Ovary (tissue), 10 donors: ENCODE measurements at places on chromosomes 3 and 15. TPM values are rescaled to one million over a fixed set of nuclear protein-coding genes. Genes with fewer than 3 reads are reported as not detected.
A peak's percentile ranks its signal among the peaks of the same experiment; 100 is the strongest.

- H3K4me1 ChIP-seq, result no peaks in the 10 kb centered on the region
- H3K36me3 ChIP-seq, result no peaks in the 10 kb centered on the region
- no peaks in the 10 kb centered on the region for H3K27me3 ChIP-seq
These were observed 17.0 kb downstream of the RPLP1 start for GRCh38 chr15:69469467-69470201.

GRCh38 chr15:60423537-60423936 is 25.8 kb upstream of the ANXA2 start:
- no peaks in the 10 kb centered on the region for H3K36me3 ChIP-seq
- H3K4me1 ChIP-seq, result peaks cover 4% of the 10 kb centered on the region
- H3K4me3 ChIP-seq, result no peak overlapping the region
- DNase-seq, result no peak
- H3K27ac ChIP-seq, result no peak overlapping the region

GRCh38 chr3:194941360-194941955 is 255.8 kb downstream of the FAM43A start:
- no peak overlapping the region for H3K27ac ChIP-seq
- DNase-seq, result no peak
- no peaks in the 10 kb centered on the region for H3K4me1 ChIP-seq
- no peaks in the 10 kb centered on the region for H3K36me3 ChIP-seq
- no peaks in the 10 kb centered on the region for H3K27me3 ChIP-seq

DNA sequence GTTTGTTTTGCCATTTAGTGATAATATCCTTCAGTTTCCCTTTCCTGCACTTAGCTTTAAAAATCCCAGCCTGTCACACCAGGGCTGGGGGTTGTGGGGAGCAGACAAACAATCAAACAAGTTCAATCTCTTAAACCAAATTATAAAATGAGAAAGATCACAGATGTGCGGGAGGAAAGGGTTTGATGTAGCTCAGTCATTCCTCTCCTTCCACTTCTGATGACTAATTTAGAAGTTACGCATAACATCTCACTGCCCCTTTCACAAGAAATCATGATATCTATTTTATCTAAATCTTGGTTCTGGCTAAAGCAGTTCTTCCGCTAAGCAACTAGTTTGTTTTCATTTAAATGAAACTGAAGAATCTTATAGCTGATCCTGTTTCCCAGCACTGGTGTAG is 34.1 kb upstream of the ATG7 start:
- no peaks in the 10 kb centered on the region for H3K36me3 ChIP-seq
- H3K27ac ChIP-seq, result no peak overlapping the region
- no peaks in the 10 kb centered on the region for H3K27me3 ChIP-seq
- no peak for DNase-seq

DNA sequence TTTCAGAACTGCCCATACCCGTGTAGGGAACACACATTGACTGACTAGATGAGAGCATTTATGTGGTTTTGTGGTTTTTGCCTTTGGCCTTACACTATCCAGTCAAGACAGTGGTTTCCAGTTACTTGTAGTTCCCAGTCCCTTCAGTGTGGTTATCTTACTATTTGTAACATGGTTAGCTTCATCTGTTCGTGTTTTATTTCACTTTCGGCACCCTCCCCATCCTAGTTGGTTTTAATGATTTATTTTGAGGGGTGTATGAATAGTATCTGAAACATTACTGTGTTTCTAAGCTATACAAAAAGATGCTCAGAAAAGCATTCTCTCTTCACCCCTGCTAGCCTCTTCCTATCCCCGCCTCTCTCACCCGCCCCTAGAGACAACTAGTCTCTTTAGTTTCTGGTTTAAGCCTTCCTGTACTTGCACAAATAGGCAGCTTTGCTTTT is 14.1 kb downstream of the LYSMD4 start:
- H3K27me3 ChIP-seq, result no peaks in the 10 kb centered on the region
- H3K27ac ChIP-seq, result no peak overlapping the region
- no peaks in the 10 kb centered on the region for H3K36me3 ChIP-seq
- H3K4me3 ChIP-seq, result no peak overlapping the region
- DNase-seq, result no peak
- H3K4me1 ChIP-seq, result no peaks in the 10 kb centered on the region

DNA sequence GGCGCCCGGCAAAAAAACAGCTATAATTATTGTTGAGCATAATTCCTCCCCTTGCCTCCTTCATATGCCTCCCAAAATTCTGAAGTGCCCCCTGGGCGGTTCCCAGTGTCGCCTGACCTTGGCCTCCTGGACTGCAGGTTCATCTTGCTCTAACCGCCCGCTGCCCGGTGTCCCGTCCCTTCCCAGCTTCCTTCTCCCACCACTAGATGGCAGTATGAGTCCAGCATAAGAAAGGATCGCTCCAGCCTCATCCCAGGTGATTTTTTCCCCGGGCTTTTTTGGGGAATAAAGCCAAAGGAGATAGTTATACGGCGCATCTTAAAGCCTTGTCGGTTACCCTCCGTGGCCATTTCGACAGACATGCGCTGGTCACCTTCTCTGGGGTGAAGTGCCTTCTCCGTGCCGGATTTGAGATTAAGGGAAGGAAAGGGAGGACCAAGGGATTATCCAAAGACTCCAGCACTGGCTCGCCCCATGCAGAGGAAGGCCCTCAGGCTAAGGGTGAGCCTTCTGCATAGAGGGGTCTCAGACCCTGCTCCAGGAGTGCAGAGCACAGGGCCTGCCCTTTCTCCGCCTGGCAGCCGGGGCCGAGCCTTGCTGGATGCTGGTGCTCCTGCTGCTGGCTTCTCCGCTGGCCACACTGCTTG is 45.8 kb upstream of the TRA2B start:
- H3K4me1 ChIP-seq, result no peaks in the 10 kb centered on the region
- no peak overlapping the region for H3K27ac ChIP-seq
- no peaks in the 10 kb centered on the region for H3K36me3 ChIP-seq
- no peaks in the 10 kb centered on the region for H3K27me3 ChIP-seq
- no peak overlapping the region for H3K4me3 ChIP-seq
- DNase-seq, result peak; percentile 72

- H3K36me3 ChIP-seq, result no peaks in the 10 kb centered on the region
- H3K4me1 ChIP-seq, result no peaks in the 10 kb centered on the region
These were observed 19.7 kb downstream of the TM4SF4 start for GRCh38 chr3:149494022-149494758.

SLC12A1 gene
- not detected for total RNA-seq

CPN2 gene
- total RNA-seq, result not detected

TMCC1 gene
- 23.6 TPM for total RNA-seq

GUCA1C gene
- not detected for total RNA-seq
